ENCODE measurements at places on chromosomes 2 and 18. TPM values are rescaled to one million over a fixed set of nuclear protein-coding genes. Genes with fewer than 3 reads are reported as not detected.

Gene OTOS
- not detected for total RNA-seq

Gene KCNIP3
- total RNA-seq = 0.65 TPM

Gene UXS1
- 45.5 TPM for total RNA-seq

Gene PTH2R
- total RNA-seq = 0.17 TPM

Gene NTSR2
- total RNA-seq = not detected

Gene B4GALT6
- 3.1 TPM for total RNA-seq

Gene FN1
- total RNA-seq = 31,457 TPM

Gene PKDCC
- 86.0 TPM for total RNA-seq

Gene PLCL1
- total RNA-seq = 4.3 TPM

Data from smooth muscle cell of the pulmonary artery (primary cell).